Uterus (tissue), 4 donors: ENCODE measurements at places on chromosomes 4 and X.

DNA sequence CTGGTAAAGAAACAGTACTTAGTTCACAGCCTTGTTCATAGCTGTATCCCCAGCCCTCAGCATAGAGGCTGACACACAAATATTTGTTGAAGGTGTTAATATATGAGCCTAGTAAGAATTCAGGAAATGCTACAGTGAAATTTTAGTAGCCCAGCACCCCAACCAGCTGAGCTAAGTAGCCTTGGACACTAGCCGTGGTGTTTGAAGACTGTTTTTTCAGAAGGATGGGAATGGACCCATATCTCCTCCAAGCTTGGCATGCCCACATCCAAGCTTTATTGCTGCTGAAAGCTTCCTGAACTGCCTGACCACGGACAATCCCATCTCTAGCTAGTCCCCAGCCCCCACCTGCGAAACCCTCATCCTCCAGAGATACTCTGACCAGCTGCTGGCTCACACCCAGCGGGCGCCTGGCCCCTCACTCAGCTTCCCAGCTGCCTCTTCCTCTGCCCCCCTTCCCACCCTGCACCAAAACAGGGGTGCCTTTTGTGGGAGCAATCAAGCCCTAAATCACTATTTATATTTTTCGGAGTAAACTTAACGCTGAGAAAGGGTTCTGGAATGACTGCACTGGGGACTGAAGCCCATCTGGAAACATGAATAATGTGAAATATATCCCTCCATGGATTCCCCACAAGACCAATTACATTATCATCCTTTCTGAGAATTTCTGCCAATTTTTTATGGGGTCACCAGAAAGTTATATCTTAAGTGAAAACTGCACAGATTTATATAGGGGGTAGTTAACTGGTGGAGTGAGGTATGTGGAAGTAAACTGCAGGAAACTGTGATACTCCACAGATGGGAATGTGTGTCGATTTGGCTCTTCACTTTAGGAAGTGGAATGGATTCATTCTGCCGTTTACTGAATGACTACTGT lies 41.1 kb upstream of the CBR4 start:
- no peak for DNase-seq

DNA sequence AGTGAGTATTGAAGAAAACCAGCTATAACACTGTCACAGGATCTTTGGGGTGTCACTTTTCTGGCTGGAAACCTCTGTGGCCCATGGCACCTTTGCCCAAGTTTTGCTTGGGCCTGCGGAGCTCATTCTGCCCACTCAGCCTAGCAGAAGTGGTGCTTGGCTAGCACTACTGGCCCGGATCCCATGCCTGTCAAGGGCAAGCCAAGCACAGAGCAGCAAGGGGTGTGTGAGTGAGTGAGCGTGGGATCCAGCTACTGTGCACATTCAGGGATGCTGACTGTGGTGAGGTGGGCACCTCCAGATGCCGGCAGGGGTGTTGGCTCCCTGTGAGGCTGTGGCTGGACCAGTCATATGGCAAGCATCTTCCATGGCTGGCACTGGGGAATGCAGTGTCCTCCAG lies 55.4 kb upstream of the RASGEF1B start:
- DNase-seq, result no peak

DNA sequence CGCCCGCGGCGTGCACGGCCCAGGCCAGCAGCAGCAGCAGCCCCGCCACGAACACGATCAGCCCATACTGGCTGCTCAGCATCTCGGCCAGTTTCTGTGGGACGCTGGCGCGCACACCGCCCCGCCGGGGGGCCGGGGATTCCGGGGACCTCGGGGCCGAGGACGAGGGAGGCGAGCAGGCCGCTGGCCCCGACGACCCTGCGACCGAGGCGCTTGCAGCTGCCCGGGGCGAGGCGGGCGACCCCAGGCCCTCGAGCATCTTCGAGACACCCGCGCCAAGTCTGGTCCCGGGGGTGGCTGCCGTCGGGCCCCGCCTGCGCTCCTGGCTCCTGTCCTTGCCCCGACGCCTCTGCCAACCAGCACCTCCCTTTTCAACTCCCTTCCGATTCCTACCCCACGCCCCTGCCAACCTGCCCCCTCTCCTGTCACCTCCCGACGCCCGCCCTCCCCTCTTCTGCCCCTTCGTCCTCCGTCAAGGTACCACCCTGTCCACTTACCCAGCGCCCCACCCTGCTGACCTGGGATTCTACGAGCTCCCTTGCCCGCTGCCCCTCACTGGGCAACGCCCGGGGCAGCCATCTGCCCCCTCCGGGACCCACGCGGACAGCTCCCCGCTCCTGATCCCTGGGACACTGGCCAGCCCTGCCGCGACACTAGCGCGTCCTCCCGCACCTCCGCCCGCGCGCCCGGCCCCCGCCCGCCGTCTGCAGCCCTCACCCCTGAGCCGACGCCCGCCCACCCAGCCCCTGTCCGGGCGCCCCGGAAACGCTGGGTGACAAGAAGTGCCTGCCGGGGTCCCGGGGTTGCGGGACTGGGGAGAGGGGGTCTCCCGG lies at the start of gene OTOP1:
OTOP1 (minus strand) TSS at position 324 of the 833 bp plus-strand sequence; CDS start at position 259, 65 bp downstream.
- no peak for DNase-seq

- DNase-seq, result no peak
Measured at GRCh38 chrX:1418901-1419544, 27.1 kb upstream of the SLC25A6 start.

DNA sequence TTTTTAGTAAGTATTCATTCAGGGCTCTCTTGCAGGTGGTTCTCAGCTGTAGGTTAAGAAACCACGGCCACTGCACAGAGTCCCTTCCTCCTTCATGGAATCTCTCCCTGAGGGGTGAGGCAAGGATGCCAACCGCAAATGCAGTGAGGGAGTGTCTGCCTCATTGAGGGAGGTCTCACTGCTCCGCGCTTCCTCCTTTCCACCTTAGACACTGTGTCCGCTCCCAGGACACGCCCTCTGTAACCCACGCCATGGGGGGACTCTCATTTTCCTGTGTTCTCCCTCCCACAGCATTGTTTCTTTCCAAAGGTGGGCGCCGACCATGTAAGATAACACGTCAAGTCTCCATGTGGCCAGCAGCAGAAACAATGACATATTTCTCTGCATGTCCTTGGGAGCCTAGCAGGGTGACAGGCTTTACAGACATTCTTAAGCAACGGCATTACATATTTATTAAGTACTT lies 63.2 kb downstream of the SEPSECS start:
- DNase-seq, result no peak
